ENCODE measurements at places on chromosomes 4 and X. TPM values are rescaled to one million over a fixed set of nuclear protein-coding genes. Genes with fewer than 3 reads are reported as not detected.
A peak's percentile ranks its signal among the peaks of the same experiment; 100 is the strongest.

- H3K27ac ChIP-seq, result no peak overlapping the region
- DNase-seq, result no peak
- no peaks in the 10 kb centered on the region for H3K36me3 ChIP-seq
These were observed 44.5 kb upstream of the BTC start for GRCh38 chr4:74838746-74839370.

GRCh38 chr4:5010984-5011383 is 8.3 kb downstream of the CYTL1 start:
- no peak for DNase-seq
- no peaks in the 10 kb centered on the region for H3K27me3 ChIP-seq
- no peak overlapping the region for H3K4me3 ChIP-seq
- no peak overlapping the region for H3K27ac ChIP-seq
- H3K4me1 ChIP-seq, result no peaks in the 10 kb centered on the region
- no peaks in the 10 kb centered on the region for H3K36me3 ChIP-seq

- peaks cover 21% of the 10 kb centered on the region for H3K36me3 ChIP-seq
- no peak for DNase-seq
- H3K4me1 ChIP-seq, result peaks cover 1% of the 10 kb centered on the region
These were observed 37.4 kb downstream of the PPP2R2C start for GRCh38 chr4:6435010-6435409.

- DNase-seq, result no peak
- H3K27me3 ChIP-seq, result peaks cover 2% of the 10 kb centered on the region
- H3K36me3 ChIP-seq, result no peaks in the 10 kb centered on the region
- no peak overlapping the region for H3K4me3 ChIP-seq
- no peak overlapping the region for H3K27ac ChIP-seq
These were observed 104.9 kb downstream of the CEP44 start for GRCh38 chr4:174388461-174389145.

DNA sequence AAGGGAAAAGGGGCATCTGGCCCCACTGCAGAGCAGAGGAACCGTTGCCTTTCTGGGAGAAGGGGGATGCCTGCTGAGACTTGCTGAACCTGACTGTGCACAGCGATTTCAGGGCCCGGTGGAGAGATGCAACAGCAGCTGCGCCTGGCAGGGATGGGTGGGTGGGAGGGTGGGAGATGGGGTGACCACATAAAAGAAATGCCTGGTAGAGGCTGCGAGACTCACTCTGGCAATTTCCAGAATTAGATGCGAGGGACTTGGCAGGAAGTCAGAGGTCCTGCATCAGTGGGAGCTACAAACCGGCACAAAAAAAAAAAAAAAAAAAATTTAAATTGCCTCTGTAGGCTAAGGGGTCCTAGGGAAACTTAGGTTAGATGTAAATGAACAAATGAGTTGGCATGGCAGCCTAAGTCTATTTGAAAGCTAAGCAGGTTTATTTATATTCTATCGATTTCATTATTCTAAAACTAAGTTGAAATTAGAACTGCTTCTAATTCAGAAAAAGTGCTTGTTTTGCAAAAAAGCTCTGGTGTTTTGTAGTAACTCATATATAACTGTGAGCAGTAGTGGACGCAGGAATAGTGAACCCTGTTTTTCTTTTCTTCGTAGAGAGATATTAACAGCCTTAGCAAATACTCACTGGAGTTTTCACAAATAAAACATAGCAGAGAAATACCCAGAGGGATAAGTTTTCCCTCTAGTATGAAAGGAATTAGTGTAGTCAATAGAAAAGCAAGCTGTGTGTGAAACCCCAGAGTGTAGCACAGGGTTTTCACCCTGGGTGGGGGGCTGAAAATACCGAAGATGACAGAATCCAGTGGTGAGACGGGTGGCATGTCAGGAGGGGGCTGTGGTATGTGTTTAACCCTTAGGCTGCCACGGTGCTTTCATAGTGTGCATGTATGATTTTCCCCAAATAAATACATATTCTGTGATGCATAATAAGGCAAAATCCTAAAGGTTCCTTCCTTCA is 130.1 kb downstream of the EGF start:
- H3K4me1 ChIP-seq, result peaks cover 15% of the 10 kb centered on the region
- no peak overlapping the region for H3K27ac ChIP-seq
- no peaks in the 10 kb centered on the region for H3K27me3 ChIP-seq
- DNase-seq, result peak; percentile 16

- no peak overlapping the region for H3K4me3 ChIP-seq
- no peaks in the 10 kb centered on the region for H3K27me3 ChIP-seq
- H3K4me1 ChIP-seq, result no peaks in the 10 kb centered on the region
- DNase-seq, result no peak
- H3K36me3 ChIP-seq, result no peaks in the 10 kb centered on the region
These were observed 28.3 kb upstream of the OPHN1 start for GRCh38 chrX:68461576-68461975.

GRCh38 chrX:153969125-153969903 is 2.3 kb downstream of the HCFC1 start:
- no peaks in the 10 kb centered on the region for H3K36me3 ChIP-seq
- H3K27me3 ChIP-seq, result peaks cover 5% of the 10 kb centered on the region
- DNase-seq, result no peak
- H3K4me1 ChIP-seq, result peaks cover 18% of the 10 kb centered on the region

DNA sequence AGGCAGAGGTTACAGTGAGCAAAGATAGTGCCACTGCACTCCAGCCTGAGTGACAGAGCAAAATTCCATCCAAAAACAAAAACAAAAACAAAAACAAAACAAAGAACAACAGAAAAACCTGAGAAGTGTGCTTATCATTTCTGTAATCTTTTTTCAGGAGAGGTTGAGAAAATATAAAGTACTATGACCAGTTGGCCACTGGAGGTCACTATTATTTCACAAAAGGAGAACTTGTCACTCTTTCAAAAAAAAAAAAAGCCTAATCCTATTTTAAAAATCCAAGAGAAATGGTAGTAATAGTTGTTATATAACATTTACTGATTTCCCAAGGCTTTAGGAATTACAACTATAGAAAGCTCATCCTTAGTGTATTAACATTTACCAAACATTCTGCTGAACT is 24.9 kb upstream of the RNF150 start:
- H3K27me3 ChIP-seq, result peaks cover 3% of the 10 kb centered on the region
- no peak overlapping the region for H3K27ac ChIP-seq
- no peak for DNase-seq
- H3K36me3 ChIP-seq, result peaks cover 8% of the 10 kb centered on the region

DNA sequence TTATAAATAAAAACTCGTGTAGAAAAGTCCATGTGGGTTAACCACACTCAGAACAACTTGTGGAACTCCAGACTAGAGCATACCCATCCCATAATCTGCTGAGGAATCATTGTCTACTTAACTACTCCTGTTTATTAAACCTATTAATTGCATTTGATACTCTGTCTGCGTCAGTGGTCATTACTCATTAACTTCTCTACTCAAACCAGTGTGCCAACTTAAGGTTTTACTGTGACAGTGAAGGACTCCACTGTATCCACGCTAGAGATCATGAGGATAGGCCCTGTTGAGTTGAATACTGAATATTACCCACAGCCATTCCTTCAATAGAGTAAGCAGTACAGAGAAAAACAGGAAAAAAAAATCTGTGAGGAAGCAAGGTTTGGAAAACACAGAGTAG is 17.3 kb downstream of the HPGD start:
- DNase-seq, result no peak
- no peak overlapping the region for H3K4me3 ChIP-seq
- H3K4me1 ChIP-seq, result no peaks in the 10 kb centered on the region
- H3K27me3 ChIP-seq, result no peaks in the 10 kb centered on the region

GRCh38 chr4:7806338-7807090 is 133.1 kb downstream of the AFAP1 start:
- H3K4me3 ChIP-seq, result peak overlapping the region; percentile 69
- peaks cover 51% of the 10 kb centered on the region for H3K27me3 ChIP-seq

DNA sequence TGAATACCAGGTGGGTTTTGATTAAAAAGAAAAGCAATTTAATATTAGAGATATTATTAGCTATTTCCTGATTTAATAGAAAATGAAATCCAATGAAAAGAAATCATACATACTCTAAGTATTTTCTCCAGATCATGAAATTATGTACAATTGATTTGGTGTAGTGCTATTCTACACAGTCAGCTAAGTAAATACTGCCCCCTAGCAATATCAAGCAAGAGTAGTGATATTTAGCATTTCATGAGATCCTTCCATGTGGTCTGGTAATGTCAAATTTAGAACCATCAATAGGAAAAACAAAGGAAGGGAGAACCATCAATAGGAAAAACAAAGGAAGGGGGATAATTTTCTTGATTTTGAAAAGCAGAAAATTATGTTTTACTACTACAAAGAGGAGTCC is 114.6 kb downstream of the TBCK start:
- no peaks in the 10 kb centered on the region for H3K36me3 ChIP-seq
- DNase-seq, result no peak
- no peak overlapping the region for H3K4me3 ChIP-seq
- H3K27ac ChIP-seq, result no peak overlapping the region
- peaks cover 3% of the 10 kb centered on the region for H3K4me1 ChIP-seq
- no peaks in the 10 kb centered on the region for H3K27me3 ChIP-seq

- no peaks in the 10 kb centered on the region for H3K27me3 ChIP-seq
- H3K4me3 ChIP-seq, result no peak overlapping the region
- H3K27ac ChIP-seq, result no peak overlapping the region
- no peaks in the 10 kb centered on the region for H3K36me3 ChIP-seq
These were observed 14.6 kb downstream of the SYTL4 start for GRCh38 chrX:100717363-100717762.

- peaks cover 3% of the 10 kb centered on the region for H3K27me3 ChIP-seq
- no peak for DNase-seq
- H3K36me3 ChIP-seq, result no peaks in the 10 kb centered on the region
- H3K4me3 ChIP-seq, result no peak overlapping the region
- no peaks in the 10 kb centered on the region for H3K4me1 ChIP-seq
These were observed 63.7 kb downstream of the STK32B start for GRCh38 chr4:5114950-5115349.

DNA sequence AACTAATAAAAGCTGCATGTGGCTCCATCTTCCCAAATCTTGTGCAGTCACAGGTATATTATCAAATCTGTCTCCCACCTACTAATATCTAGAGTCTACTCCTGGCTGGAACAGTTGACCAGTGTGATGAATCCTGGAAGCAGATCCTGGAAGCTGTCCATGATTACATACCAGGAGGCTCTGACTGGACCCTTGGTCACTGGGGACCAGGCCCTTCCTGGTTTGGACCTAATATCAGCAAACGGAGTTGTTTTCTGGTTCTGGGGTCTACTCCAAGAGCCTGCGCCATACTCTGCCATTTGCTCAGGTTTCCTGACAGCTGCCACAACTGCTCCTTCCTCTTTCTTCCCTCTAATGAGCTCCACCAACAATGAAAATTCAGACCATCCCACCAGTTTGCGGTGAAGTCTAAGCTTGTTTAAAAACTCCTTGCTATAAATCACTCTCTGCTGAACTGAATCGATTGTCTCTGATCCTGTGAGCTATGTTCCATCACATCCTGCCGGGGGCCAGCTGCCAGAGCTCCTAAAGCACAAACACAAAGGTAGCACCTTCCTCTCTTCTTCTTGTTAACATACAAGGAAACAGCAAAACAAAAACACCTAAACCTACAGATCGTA is 114.2 kb downstream of the PALLD start:
- no peaks in the 10 kb centered on the region for H3K36me3 ChIP-seq
- no peak overlapping the region for H3K4me3 ChIP-seq
- no peak overlapping the region for H3K27ac ChIP-seq

DNA sequence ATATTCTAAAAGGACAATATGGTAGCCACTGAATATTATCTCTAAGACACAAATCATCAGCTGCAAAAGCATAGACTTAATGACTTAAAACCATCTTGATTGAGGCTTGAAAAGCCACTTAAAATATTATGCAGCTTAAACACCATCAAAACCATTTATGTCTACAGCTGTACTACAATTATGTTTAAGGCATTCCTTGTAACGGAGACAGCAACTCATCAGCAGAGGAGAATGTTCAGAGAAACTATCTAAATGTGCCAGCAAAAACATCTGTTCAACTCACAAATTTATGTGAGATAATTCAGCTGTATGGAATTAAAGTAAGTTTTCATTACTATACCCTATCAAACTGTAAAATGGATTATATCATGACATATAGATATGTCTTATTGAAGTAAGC is 147.9 kb upstream of the CTSO start:
- DNase-seq, result no peak
- no peaks in the 10 kb centered on the region for H3K27me3 ChIP-seq
- no peak overlapping the region for H3K4me3 ChIP-seq
- H3K27ac ChIP-seq, result no peak overlapping the region

- H3K27me3 ChIP-seq, result no peaks in the 10 kb centered on the region
- no peak overlapping the region for H3K4me3 ChIP-seq
- DNase-seq, result no peak
- no peak overlapping the region for H3K27ac ChIP-seq
- H3K36me3 ChIP-seq, result no peaks in the 10 kb centered on the region
- peaks cover 4% of the 10 kb centered on the region for H3K4me1 ChIP-seq
These were observed 225.8 kb upstream of the SFRP2 start for GRCh38 chr4:154014407-154015321.

DNA sequence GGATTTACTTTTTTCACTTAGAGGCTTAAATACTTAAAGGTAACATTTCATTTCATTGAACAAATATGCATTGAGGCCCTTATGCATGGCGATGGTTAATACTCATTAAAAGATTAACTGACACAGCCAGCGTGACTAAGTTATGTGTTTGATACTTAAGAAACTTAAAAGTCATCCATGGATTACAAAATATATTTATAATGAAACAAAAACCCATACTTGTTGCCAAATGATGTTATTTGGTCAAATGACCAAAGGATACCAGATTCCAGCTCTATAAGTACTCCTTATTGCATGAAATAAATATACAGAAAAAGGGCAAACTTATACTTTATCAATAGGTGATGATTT is 26.7 kb downstream of the ZNF330 start:
- H3K4me3 ChIP-seq, result no peak overlapping the region
- no peaks in the 10 kb centered on the region for H3K27me3 ChIP-seq
- no peaks in the 10 kb centered on the region for H3K36me3 ChIP-seq
- no peak overlapping the region for H3K27ac ChIP-seq
- no peaks in the 10 kb centered on the region for H3K4me1 ChIP-seq

- no peaks in the 10 kb centered on the region for H3K36me3 ChIP-seq
- no peak for DNase-seq
- no peaks in the 10 kb centered on the region for H3K27me3 ChIP-seq
- H3K4me3 ChIP-seq, result no peak overlapping the region
- H3K27ac ChIP-seq, result no peak overlapping the region
- H3K4me1 ChIP-seq, result no peaks in the 10 kb centered on the region
These were observed 71.6 kb upstream of the MAB21L2 start for GRCh38 chr4:150510176-150510865.

The COX7B2 gene
- total RNA-seq, result not detected

The CFAP47 gene
- total RNA-seq, result 0.17 TPM

The SORCS2 gene
- total RNA-seq, result 29.5 TPM

The SPANXA1 gene
- total RNA-seq, result not detected

The RTL3 gene
- not detected for total RNA-seq
